ENCODE measurements at places on chromosomes 6 and 20.

- no peak for DNase-seq
Observed at GRCh38 chr6:123990376-123990775, 186.7 kb downstream of the NKAIN2 start.

DNA sequence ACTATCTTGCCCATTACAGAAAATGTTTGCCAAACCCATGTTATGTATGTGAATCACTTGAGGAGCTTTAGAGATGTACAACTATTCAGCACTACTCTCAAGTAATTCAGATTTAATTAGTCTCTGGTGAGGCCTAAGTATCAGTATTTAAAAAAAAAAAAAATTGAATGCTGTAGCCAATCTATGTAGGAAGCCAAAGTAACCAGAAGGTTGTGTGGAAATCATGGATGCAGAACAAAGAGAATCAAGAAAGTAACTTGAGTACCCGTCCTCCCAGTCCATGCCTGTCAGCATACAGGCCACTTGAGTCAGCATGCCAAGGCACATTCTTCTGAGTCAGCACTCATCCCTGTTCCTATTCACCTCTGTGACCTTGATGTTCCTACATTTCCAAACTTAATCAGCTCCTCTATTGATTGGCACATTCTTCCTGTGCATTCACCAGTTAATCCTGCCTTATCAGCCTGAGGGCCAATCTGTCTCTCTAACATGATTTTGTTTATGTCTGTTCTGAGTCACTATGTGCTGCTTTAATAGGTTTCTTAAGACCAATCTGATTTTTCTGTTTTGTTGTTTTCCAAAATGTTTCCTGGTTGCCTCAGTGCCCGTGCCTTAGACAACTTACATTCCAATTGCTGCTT lies 165.6 kb downstream of the KCNQ5 start:
- DNase-seq = no peak

DNA sequence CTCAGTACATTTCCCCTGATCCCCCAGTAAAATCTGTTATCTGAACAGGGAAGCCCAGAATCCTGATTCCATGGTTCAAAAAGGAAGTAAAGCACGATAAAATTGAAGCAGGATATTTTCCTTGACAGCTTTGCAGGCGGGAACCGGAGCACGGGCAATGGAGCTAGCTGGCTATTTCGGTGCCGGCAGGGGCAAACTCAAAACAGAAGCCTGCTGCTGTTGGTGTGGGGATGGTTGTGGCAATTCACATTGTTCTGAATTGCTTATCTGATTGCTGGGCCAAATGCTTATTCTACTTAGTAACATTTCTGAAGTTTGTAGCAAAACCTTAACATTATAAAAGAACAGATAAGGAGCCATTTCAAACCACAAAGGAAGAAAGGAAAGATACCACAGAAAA lies 172.4 kb downstream of the MMS22L start:
- no peak for DNase-seq

GRCh38 chr6:52388790-52389189 lies 26.8 kb downstream of the PAQR8 start:
- no peak for DNase-seq

DNA sequence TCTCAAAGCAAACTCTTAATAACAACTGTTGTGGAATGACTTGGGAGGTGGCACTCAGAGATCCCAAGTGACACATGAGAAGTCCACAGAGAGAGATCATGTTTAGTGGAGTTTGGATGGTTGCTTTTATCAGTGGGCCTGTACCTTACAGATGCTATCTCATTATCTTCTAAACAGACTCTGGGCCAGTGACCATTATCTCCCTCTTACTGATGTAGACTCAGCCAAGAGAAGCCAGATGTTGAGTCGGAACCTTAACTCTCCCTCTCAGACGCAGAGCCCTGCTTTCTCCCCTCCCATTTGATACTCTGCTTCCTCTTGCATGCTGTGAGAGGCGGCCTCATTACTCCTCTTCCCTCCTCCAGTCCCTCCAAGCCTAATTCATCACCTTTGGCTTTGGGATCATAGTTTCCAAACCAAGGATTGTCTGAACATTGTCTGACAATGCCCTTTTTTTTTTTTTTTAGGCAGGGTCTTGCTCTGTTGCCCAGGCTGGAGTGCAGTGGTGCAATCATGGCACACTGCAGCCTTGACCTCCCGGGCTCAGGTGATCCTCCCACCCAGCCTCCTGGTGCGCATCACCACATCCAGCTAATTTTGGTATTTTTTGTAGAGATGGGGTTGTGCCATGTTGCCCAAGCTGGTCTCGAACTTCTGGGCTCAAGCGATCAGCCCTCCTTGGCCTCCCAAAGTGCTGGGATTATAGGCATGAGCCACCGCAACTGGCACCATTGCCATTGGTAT lies 4.5 kb upstream of the DDR1 start:
- no peak for DNase-seq

DNA sequence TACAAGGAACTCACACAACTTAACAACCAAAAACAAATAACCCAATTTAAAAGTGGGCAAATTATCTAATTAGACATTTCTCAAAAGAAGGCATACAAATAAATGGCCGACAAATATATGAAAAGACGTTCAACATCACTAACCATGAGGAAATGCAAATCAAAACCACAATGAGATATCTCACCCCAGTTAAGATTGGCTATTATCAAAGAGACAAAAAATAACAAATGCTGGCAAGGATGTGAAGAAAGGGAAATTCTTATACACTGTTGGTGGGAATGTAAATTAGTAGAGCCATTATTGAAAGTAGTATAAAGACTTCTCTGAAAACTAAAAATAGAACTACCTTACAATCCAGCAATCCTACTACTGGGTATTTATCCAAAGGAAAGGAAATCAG lies 96.7 kb upstream of the SIRPG start:
- no peak for DNase-seq

- DNase-seq = no peak
Observed at GRCh38 chr20:48897305-48898010, 24.1 kb upstream of the ARFGEF2 start.

GRCh38 chr6:121851056-121851455 lies 415.6 kb downstream of the GJA1 start:
- DNase-seq = no peak
